ENCODE measurements at places on chromosomes 16 and 17.

- DNase-seq = no peak
Measured at GRCh38 chr17:76528528-76529223, 8.8 kb downstream of the CYGB start.

DNA sequence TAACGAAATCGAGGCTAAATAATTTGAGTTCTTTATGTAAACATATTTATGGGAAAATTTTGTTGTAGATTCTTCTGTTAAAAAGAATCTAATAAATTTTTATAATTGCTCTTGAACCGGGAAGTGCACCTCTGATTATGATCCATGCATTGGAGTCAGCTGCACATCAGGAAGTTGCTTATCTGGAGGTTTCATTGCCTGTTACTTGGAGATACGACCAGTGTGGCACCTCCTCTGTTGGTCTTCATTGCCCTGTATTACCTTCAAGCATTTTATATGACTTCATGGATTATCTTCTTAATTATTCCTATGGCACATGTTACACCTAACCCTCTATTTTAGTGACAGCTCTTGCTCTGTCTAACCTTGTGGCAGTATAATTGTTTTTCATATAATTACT, 312.6 kb upstream of the TBX2 start:
- DNase-seq = no peak

- no peak for DNase-seq
Measured at GRCh38 chr16:76612497-76612896, 335.3 kb downstream of the CNTNAP4 start.

- no peak for DNase-seq
Measured at GRCh38 chr17:75834928-75835653, 9.1 kb downstream of the UNC13D start.

DNA sequence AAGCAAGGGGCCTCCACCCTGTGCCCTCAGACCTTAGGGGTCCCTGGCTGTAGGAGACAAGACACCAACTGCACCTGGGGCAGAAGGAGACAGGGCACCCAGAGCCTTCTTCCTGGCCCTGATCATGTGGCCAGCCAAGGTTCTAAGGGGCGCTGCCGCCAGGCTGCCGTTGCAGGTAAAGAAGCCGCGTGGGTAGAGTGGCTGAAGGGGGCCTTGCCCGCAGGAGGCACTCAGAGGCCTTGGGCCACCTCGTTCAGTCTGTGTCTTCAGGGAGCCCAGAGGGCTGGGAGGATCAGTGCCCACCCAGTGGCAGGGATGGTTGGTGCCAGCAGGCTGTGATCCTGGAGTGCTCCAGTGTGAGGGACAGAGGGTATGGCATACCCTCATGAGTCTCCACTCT, 1.6 kb upstream of the AATK start:
- DNase-seq = no peak

DNA sequence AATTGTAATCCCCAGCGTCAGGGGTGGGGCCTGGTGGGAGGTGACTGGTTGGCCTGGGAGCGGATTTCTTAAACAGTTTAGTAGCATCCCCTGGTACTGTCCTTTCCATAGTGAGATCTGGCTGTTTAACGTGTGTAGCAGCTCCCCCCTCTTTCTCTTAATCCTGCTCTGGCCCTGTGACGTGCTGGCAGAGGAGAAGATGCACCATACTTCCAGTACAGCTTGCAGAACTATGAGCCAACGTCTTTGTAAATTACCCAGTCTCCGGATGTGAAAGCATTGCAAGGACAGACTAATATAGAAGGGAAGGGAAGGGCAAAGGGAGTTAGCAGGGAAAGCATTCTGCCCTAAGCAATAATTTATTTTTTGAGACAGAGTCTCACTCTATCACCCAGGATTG, 83.9 kb downstream of the RMI2 start:
- DNase-seq = no peak

GRCh38 chr17:78206298-78206697, 7.8 kb upstream of the BIRC5 start:
- no peak for DNase-seq

- DNase-seq = no peak
Measured at GRCh38 chr16:56372013-56372634, 53.2 kb downstream of the AMFR start.

DNA sequence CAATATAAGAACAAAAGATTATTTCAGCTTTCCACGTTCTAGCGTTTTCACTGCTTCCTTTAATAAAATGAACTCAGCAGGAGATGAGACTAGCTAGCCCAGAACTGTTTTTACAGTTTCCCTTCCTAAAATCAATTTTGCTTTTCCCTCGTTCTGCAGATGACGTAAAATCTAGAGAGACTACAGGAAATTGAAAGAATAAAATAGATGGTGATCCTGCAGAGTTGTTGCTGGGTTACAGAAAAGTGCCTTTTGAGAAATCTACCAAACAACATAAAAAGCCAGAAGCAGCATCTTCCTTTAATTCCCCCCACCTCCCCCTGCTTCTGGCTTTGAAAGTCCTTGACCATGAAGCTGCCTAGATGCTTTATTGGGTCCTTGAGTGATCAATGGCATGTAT, 96.8 kb upstream of the CLEC3A start:
- no peak for DNase-seq

- no peak for DNase-seq
Measured at GRCh38 chr17:73240561-73240960, 21.1 kb downstream of the CPSF4L start.

DNA sequence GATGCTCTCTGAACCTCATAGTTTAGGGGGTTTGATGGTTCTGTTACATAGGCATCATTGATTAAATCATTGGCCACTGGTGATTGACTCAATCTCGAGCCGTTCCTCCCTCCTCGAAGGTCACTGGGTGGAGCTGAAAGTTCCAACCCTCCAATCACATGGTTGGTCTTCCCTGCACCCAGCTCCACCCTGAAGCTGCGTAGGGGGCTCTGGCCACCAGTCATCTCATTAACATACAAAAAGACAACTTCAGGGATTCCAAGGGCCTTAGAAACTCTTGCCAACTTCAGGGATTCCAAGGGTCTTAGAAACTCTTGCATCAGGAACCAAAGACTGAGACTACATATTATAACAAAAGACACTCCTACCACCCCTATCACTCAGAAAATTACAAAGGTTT, 306.5 kb upstream of the TNRC6C start:
- no peak for DNase-seq

- no peak for DNase-seq
Measured at GRCh38 chr16:87463722-87464690, 28.8 kb downstream of the ZCCHC14 start.

GRCh38 chr16:46857368-46857945, 26.5 kb upstream of the C16orf87 start:
- no peak for DNase-seq

GRCh38 chr16:149024-149660, 3.3 kb upstream of the HBZ start:
- no peak for DNase-seq

- DNase-seq = no peak
Measured at GRCh38 chr17:36932694-36933511, 4.4 kb upstream of the LHX1 start.

DNA sequence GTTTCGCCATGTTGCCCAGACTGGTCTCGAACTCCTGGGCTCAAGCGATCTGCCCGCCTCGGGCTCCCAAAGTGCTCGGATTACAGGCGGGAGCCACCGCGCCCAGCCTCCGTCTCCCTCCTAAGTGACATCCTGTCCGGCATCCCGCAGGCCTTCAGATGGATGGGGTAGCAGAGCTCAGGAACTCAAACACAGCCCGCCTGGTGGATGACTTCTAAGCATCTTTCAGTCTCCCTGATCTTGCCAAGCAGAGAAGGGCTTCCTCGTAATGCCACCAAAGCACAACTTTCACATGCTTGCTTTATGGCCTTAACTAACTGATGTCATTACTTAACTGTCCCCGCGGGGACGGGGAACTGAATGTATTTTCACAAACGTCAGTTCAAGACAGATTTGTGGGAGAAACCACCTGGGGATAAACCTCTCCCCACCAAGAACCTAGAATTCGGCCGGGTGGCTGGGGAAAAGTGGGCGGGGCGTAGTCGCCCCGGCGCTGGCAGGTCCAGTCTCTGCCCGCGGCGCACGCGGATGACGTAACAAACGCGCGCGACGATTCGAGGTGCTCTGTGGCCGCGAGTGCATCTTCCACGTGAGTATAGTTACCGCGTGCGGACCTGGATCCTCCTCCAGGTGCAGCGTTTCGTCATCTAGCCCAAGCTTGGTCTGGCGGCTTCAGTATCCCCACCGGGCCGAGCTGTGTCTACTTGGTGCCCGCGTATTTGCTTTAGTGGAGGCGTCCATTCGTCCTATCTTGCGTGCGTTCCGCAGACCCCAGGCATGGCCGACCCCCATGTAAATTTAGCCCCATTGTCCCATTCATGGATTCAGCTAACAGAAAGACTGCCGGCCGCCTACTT, at the start of gene PFAS:
Gene PFAS, plus strand, starts transcription at position 539 of the 857 bp plus-strand sequence. CDS start 4,649 bp downstream, outside the sequence.
- DNase-seq = no peak

GRCh38 chr17:49913226-49914095, 55.5 kb upstream of the DLX4 start:
- no peak for DNase-seq

DNA sequence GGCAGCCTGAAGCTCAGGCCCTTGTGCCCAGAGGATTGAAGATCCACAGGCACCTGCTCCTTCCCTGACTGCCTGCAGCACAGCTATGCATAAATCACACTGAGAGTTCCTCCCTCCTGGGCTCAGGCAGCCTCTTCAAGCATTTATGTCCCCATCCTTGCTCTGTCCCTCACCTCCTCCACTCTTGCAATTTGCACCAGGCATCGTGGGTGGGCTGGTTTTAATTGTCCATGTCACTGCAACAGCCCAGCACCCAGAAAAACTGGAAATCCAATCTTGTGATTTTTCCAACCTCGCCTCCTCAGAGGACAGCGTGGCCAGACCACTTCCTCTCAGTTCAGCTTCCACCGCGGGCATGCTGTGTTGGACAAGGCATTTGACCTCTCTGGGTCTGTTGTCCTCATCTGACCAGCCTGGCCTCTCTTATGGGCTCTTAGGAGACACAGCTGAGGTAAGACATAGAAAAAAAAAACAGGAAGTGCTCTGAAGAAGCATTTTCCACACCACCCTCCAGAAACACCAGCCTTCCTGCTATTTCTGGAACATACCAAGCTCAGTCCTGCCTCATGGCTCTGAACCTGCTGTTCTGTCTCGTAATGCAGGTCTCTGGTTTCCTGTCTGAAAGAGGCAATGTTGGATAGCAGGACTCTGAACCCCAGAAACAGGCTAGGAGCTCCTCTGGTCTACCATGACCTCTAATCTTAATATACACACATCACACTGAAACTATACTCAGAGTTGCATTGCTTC, 8.3 kb downstream of the TMEM114 start:
- no peak for DNase-seq

- DNase-seq = no peak
Measured at GRCh38 chr17:12116143-12116542, 95.5 kb downstream of the MAP2K4 start.

- DNase-seq = no peak
Measured at GRCh38 chr17:64236827-64237403, 26.1 kb downstream of the TEX2 start.

- no peak for DNase-seq
Measured at GRCh38 chr17:81412490-81413093, 17.3 kb downstream of the BAHCC1 start.

DNA sequence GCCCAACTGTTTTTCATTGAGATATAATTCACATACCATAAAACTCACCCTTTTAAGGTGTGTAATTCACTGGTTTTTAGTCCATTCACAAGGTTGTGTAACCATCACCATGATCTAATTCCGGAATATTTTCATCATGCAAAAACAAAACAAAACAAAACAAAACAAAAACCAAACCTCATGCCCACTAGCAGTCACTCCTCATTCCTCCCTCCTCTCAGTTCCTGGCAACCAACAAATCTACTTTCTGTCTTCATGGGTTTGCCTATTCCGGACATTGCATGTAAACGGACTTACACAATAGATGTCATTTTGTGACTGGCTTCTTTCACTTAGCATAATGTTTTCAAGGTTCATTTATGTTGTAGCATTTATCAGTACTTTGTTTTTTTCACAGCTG, 4.5 kb upstream of the NOD2 start:
- no peak for DNase-seq

DNA sequence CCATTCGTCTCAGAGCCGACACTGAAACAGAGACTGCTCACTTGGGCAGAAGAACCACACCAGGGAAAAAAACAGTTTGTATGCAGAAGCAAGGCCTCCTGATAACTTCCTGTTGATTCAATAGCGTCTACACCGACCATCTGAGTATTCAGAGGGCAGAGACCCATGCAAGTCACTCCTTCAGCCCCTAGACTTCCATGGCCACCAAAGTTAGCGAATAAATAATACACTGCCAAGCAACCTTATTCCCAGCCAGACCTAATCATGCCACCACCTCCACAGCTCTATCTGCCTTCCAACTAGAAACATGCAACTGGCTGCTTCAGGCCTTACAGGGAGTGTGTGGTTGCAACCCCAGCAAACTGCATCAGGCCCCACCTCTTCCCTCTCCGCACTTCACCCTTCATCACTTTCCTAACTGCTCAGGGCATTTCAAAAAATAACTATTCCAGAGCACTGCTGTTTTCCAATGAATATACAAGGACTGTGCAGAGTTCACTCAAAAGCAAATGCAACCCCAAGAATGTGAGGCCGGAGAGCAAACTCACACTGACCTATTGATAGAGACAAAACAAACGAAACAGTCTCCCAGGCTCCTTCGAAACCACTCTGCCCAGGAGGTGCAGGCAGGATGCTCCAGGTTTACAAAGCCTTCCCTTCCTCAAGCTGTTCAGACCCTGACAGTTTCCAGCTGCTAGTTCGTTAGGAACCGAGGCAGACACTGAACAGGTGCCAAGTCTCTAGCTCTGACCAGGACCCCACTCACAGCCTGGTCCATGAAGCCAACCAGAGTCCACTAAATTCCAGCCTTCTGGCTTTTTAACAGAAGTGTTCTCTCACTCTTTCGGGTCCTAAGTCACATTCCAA, 3.6 kb downstream of the USP7 start:
- no peak for DNase-seq

DNA sequence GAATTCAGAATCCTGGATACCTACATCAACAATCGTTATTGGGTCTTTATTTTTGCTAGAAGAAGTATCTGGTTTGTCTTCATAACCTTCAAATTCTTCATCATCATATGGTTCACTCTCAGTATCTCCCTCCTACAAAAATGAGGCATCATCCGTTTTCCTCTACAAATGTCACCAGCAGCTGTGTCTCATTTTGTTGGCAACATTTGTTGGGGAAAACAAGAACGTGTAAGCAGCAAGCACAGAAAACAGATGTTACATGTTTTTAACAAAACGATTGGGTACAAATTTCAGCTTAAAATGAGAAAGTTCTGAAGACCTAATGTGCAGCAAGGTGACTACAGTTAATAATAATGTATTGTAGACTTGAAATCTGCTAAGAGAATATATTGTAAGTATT, 8.7 kb downstream of the CCDC47 start:
- no peak for DNase-seq

DNA sequence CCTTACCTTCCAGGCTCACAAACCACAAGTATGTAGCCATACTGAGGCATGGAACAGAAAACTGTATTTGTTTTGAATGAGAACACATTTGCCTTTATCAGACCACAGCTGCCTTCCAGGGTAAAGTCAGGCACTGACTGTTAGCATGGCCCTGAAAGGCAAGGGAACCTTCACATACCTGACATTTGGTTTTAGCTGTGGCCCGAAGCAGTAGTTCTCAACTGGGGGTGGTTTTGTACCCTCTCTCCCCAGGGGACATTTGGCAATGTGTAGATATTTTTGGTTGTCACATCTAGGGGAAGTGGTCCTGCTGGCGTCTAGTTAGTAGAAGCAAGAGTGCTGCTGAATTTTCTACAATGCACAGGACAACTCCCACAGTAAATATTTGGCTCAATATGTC, 9.2 kb downstream of the HERPUD1 start:
- DNase-seq = no peak

- DNase-seq = no peak
Measured at GRCh38 chr16:4613636-4614570, 785 bp downstream of the UBALD1 start.
